ENCODE measurements at places on chromosomes 5 and 9. TPM values are rescaled to one million over a fixed set of nuclear protein-coding genes. Genes with fewer than 3 reads are reported as not detected.

- no peak for DNase-seq
- no peak overlapping the region for H3K27ac ChIP-seq
- H3K4me1 ChIP-seq, result no peaks in the 10 kb centered on the region
- no peaks in the 10 kb centered on the region for H3K27me3 ChIP-seq
Observed at GRCh38 chr5:176816791-176817347, 6.5 kb downstream of the UNC5A start.

GRCh38 chr5:96771395-96771794, 36.4 kb downstream of the ERAP1 start:
- H3K4me3 ChIP-seq, result no peak overlapping the region
- H3K4me1 ChIP-seq, result no peaks in the 10 kb centered on the region
- no peak for DNase-seq
- no peak overlapping the region for H3K27ac ChIP-seq
- H3K27me3 ChIP-seq, result no peaks in the 10 kb centered on the region

GRCh38 chr9:135254176-135255032, 166.9 kb downstream of the OLFM1 start:
- H3K4me1 ChIP-seq, result no peaks in the 10 kb centered on the region
- no peaks in the 10 kb centered on the region for H3K27me3 ChIP-seq
- no peak for DNase-seq

DNA sequence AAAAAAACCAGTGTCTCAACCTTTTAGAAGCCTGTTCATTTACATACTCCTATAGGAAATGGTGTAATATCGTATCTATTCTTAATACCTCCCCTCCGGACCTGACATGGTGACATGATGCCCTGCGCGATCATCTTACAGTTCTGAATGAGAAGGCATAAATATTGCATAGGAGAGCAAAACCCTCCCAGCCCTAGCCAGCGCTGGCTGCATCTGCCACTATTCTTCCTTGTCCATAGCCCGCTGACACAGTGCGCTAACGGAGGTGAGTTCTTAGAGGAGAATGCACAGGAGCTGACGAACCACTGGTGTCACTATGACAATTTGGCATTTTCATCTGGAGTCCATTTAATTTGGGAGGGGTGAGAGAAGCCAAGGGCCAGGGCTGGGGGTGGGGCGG, 290.1 kb downstream of the EFNA5 start:
- H3K27ac ChIP-seq, result no peak overlapping the region
- H3K4me1 ChIP-seq, result no peaks in the 10 kb centered on the region
- DNase-seq, result no peak
- H3K4me3 ChIP-seq, result no peak overlapping the region
- H3K36me3 ChIP-seq, result no peaks in the 10 kb centered on the region
- H3K27me3 ChIP-seq, result no peaks in the 10 kb centered on the region

DNA sequence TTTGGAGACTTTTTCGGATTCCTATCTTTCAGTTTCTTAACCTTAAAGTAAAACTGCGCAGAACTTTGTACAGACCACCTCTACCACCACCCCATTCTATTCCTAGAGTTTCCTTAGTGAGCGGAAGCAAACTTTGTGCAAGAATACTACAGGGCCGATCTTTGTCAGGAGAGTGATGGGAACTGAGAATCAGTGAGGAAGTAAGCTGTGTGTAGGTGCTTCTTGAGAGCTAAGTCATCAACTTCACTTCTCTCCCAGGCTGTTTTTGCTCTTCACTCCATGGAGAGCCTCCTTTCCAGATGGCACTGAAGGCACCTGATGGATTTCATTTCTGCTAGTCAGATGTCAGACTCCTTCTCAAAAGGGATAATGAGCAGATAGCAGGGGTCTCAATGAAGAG, 127.3 kb downstream of the SPATA31D1 start:
- no peak for DNase-seq
- H3K4me3 ChIP-seq, result no peak overlapping the region
- H3K27me3 ChIP-seq, result no peaks in the 10 kb centered on the region
- H3K36me3 ChIP-seq, result no peaks in the 10 kb centered on the region
- H3K27ac ChIP-seq, result no peak overlapping the region
- no peaks in the 10 kb centered on the region for H3K4me1 ChIP-seq

GRCh38 chr5:110038297-110038997, 348.7 kb downstream of the MAN2A1 start:
- H3K4me1 ChIP-seq, result no peaks in the 10 kb centered on the region
- no peak for DNase-seq
- no peaks in the 10 kb centered on the region for H3K27me3 ChIP-seq
- no peak overlapping the region for H3K4me3 ChIP-seq
- H3K27ac ChIP-seq, result no peak overlapping the region
- H3K36me3 ChIP-seq, result no peaks in the 10 kb centered on the region

GRCh38 chr5:150235500-150235854, 45.6 kb downstream of the SLC6A7 start:
- no peaks in the 10 kb centered on the region for H3K36me3 ChIP-seq
- no peak overlapping the region for H3K4me3 ChIP-seq
- peaks cover 5% of the 10 kb centered on the region for H3K4me1 ChIP-seq
- DNase-seq, result no peak
- H3K27ac ChIP-seq, result no peak overlapping the region

DNA sequence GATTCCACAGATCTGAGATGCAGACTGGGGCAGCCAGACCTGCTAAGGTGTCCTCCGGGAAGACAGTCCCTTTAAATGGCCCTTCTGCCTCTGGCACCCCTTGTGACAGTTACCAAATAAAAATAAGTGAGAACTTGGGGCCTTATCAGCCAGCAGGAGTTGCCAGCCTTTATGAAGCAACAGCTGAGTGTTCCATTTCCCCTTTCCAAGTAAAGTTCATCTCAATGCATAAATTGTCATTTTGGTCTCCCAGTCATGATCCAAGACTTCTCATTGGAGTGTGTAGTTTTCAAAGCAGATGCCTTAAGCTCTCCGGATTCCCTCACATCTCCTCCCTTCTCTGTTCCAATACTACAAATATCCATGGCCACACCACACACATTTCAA, 4.1 kb downstream of the PTCH1 start:
- no peak overlapping the region for H3K27ac ChIP-seq
- H3K27me3 ChIP-seq, result no peaks in the 10 kb centered on the region
- H3K4me1 ChIP-seq, result peaks cover 31% of the 10 kb centered on the region
- H3K4me3 ChIP-seq, result no peak overlapping the region

DNA sequence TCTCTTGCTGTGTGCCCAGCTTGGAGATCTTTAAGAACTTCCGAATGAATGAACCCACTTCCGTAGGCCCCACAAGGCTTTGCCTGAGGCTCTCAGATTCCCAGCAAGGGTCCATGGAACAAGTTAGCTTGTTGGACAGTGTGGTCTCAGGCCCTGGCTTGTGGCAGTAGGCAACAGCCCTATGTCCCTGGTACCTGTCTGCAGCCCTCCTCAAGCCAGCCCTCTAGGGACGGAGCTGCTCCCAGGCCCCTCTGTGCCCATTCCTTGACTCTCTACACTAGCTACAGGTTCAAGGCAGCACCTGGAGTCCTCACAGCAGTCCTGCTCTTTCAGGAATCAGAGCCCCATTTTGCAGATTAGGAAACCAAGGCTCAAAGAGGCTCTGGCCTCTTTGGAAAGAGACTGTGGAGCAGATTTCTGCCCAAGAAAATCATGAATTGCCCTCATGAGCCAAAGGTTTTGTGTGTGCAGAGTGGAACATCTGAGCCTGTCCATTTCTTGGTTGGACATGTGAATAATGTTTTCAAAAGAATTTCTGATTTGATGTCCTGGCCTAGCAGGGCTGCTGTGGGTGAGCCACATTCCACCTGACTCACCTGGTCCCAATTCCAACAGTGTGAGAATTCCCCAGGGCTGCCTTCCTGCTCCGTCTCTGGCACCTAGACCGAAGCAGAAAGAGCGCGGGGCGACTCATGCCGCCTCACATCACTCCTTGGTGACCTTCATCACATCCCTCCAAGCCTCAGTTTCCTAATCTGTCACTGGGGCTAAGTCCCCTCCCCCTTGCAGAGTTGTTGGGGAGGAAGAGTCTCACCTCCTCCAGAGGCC, 131.7 kb downstream of the BARX1 start:
- H3K27ac ChIP-seq, result no peak overlapping the region
- no peaks in the 10 kb centered on the region for H3K27me3 ChIP-seq
- H3K36me3 ChIP-seq, result no peaks in the 10 kb centered on the region
- no peak overlapping the region for H3K4me3 ChIP-seq
- no peaks in the 10 kb centered on the region for H3K4me1 ChIP-seq

DNA sequence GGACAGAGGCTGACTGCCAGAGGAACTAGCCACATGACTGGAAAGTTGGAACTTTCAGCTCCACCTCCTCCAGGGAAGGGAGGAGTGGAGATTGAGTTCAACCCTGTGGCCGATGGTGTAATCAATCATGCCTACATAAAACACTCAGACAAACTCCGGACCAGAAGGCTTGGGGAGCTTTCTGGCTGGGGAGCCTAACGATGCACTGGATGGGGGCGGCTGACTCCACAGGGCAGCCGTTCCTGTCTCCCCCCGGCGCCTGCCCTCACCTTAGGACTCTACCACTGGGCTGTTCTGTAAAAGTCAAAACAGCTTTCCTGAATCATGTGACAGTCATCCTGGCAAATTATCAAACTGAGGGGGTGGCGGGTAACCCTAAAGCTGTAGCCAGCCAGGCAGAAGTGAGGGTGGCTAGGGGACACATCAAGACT, 58.0 kb downstream of the GOLM1 start:
- no peaks in the 10 kb centered on the region for H3K27me3 ChIP-seq
- no peaks in the 10 kb centered on the region for H3K36me3 ChIP-seq
- H3K27ac ChIP-seq, result no peak overlapping the region
- H3K4me1 ChIP-seq, result no peaks in the 10 kb centered on the region

- no peak overlapping the region for H3K27ac ChIP-seq
- DNase-seq, result no peak
- H3K36me3 ChIP-seq, result no peaks in the 10 kb centered on the region
Observed at GRCh38 chr5:173572431-173573125, 43.9 kb downstream of the BOD1 start.

DNA sequence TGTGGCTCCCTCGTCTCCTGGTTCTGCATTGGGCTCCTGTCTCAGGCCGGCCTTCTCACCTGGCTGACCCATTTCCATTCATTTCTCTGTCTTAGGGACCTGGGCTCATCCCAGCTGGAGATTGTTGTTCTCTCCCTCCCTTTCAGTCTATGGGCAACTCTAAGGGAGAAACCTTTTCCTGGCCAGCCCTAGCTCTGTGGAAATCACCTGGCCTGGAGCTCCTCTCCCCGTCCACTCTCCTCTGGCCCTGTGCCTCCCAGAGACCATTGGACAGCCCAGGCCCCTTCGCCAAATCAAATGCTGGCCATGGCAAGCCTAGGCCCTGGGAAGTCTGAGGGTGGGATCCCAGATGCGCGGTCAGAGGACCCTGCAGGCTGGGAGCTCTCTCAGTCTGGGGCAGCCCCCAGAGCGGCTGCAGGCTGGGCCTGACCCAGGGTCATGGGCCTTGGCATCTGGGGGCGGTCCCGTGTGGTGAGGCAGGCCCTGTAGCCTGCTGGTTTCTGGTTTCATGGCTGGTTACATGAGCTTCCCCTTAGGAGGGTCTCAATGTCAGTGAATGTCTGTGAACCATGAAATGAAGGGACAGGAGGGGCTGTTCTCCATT, 253.5 kb downstream of the AOPEP start:
- no peak overlapping the region for H3K27ac ChIP-seq
- DNase-seq, result no peak
- no peaks in the 10 kb centered on the region for H3K27me3 ChIP-seq
- no peak overlapping the region for H3K4me3 ChIP-seq
- no peaks in the 10 kb centered on the region for H3K36me3 ChIP-seq

DNA sequence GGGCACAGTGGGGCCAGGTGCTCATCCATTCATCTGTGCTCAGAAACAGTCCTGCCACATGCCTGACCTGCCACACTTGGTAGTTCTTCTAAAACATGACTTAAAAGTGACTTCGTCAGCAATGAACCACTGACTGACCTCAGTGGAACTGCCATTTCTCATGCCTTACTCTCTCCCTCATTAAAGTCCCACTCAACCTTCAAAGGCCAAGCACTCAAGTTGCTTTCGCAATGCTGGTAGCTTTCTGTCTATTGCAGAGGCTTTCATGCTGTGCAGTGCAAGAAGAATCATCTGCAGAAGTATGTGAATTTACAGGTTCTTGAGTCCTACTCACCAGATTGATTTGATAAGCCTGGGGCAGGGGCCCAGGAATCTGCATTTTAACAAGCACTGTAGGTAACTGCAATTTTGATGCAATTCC, 23.9 kb downstream of the B4GALT1 start:
- H3K4me3 ChIP-seq, result no peak overlapping the region
- no peak for DNase-seq
- no peaks in the 10 kb centered on the region for H3K4me1 ChIP-seq
- no peaks in the 10 kb centered on the region for H3K27me3 ChIP-seq

GRCh38 chr9:80948066-80948465, 741.3 kb downstream of the TLE1 start:
- no peaks in the 10 kb centered on the region for H3K27me3 ChIP-seq
- H3K27ac ChIP-seq, result no peak overlapping the region
- H3K4me3 ChIP-seq, result no peak overlapping the region
- no peaks in the 10 kb centered on the region for H3K4me1 ChIP-seq
- no peak for DNase-seq

DNA sequence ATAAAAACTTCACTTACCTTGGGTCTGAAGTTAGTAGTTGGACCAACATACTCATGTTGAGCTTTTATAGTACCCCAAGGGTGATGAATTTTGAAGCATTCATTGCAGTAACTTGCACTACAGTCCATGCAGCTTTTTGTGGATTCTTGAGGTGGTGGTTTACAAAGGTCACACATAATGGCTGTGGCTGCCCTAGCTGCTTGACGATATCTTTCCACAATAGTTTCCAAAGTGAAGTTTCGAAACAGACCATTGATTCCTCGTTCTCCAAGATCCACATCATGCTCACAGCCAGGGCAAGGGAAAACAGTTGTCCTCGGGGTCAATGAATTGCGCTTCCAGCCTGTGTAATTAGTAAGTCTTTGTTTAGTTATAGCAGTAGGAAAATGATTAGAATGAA, 22.7 kb downstream of the TRIM36 start:
- H3K27me3 ChIP-seq, result no peaks in the 10 kb centered on the region
- no peaks in the 10 kb centered on the region for H3K36me3 ChIP-seq
- H3K4me3 ChIP-seq, result no peak overlapping the region
- no peak overlapping the region for H3K27ac ChIP-seq
- no peak for DNase-seq

Gene GPRIN1
- total RNA-seq, result 4.6 TPM

Gene TMEFF1
- not detected for total RNA-seq

Gene DMRTA1
- total RNA-seq, result not detected

Gene GLIPR2
- total RNA-seq, result 0.75 TPM

Data from Karpas-422 (cell line).